AG04449 (cell line): ENCODE measurements at places on chromosomes 7 and 10.

DNA sequence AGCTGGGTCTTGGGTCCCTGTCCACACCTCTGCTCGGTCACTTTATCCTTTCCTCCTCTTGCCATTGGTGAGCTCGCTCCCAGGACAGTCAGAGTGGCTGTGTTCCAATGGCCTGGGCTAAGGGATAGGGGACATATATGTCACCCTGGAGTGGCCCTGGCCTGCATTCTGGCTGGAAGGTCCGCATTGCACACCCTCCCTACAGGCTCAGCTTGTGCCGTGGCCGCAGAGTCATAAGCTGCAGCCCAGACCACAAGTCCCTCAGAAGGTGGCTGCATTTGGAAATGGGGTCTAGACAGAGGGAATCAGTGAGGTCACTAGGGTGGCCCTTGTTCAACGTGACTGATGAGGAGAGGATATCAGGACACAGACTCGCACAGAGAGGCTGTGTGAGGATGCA is 363.8 kb upstream of the SHH start:
- DNase-seq = no peak

GRCh38 chr10:88642963-88643362 is 21.3 kb upstream of the LIPF start:
- DNase-seq = no peak

- no peak for DNase-seq
Observed at GRCh38 chr7:128151635-128152034, 89.4 kb upstream of the LEP start.

GRCh38 chr7:33796538-33796937 is 108.8 kb upstream of the BMPER start:
- no peak for DNase-seq

DNA sequence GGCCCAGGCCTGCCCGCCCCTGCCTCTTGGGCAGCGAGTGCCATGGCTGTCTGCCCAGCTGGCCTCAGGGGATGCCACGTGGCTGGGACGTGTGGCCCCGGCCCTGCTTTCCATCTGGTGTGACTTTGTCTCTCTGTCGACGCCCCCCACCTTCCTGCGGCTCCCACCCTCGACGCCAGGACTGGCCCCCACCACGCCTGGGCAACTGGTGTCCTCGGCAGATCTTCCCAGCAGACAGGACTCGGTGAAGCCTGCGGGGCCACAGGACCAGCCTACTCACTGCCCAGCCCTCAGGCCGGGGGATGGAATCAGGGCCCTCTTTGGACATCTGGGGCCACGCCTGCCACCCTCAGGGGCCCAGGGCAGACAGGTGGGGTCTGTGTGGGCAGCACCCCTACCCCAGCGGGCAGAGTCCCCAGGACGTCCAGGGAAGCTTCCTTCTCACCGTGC is 55.1 kb downstream of the UNCX start:
- DNase-seq = no peak

- DNase-seq = no peak
Observed at GRCh38 chr7:28088901-28089714, 91.5 kb downstream of the JAZF1 start.

GRCh38 chr7:120665068-120665467 is 192.9 kb downstream of the TSPAN12 start:
- DNase-seq = no peak

DNA sequence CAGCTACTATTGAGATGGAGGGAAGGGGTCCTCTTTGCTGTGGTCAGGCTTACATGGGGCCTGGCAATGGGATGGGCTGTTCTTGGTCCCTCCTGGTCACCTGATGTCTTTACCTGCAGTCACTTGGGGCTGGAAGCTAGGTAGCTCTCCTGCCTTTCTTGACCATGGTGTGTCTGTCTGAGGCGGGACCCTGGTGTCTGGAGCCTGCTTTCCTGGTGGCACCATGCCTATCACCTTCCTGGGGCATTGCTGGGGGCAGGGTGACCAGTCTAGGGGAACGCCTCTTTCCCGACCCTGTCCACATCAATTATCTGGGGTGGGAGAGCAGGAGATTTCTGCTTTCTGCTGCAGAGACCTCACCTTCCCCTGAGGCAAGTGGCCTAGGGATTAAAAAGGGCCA is 55.6 kb downstream of the ARHGAP22 start:
- DNase-seq = no peak

- no peak for DNase-seq
Observed at GRCh38 chr7:24706211-24707170, 50.8 kb downstream of the GSDME start.

- no peak for DNase-seq
Observed at GRCh38 chr10:14466257-14466656, 135.5 kb upstream of the FRMD4A start.

- DNase-seq = no peak
Observed at GRCh38 chr10:92149261-92149660, 141.6 kb downstream of the CPEB3 start.

- DNase-seq = no peak
Observed at GRCh38 chr7:3451701-3452100, 150.6 kb downstream of the SDK1 start.

DNA sequence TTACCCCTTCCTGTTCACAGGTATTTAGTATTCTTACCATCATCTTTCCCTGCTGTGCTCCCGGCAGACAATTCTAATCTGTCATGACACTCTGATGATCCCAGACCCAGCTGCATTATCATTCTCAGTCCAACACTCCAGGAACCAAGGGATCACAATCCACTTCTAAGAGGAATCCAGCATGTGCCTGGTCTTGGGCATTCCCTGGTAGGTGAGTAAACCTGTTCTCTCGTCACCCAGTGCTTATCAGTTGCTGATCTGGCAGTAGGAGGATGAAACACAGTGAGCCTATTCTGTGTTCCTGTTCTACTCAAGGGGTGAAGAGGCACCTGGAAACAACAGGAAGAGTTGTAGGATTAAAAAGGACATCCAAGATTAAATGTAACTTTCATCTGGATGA is 1.3 kb upstream of the DMBT1 start:
- DNase-seq = no peak

DNA sequence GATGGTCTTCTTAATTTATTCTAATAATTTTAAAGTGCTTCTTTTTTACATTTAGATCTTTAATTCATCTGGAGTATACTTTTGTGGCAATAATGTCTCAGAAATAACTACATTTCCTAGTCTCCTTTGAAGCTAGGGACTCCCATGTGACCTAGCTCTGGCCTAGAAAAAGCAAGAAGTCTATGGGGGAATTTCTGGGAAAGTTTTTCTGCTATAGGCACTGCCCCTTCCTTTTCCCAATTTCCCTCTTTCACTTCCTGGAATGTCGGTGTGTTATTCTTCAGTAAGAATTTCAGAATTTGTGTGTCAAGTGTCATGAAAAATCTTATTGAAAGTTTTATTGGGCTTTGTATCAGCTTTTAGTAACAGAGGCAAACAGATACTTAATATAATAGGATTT is 94.6 kb upstream of the LRRC4 start:
- no peak for DNase-seq

- DNase-seq = no peak
Observed at GRCh38 chr7:4069268-4070095, 612.6 kb upstream of the FOXK1 start.

DNA sequence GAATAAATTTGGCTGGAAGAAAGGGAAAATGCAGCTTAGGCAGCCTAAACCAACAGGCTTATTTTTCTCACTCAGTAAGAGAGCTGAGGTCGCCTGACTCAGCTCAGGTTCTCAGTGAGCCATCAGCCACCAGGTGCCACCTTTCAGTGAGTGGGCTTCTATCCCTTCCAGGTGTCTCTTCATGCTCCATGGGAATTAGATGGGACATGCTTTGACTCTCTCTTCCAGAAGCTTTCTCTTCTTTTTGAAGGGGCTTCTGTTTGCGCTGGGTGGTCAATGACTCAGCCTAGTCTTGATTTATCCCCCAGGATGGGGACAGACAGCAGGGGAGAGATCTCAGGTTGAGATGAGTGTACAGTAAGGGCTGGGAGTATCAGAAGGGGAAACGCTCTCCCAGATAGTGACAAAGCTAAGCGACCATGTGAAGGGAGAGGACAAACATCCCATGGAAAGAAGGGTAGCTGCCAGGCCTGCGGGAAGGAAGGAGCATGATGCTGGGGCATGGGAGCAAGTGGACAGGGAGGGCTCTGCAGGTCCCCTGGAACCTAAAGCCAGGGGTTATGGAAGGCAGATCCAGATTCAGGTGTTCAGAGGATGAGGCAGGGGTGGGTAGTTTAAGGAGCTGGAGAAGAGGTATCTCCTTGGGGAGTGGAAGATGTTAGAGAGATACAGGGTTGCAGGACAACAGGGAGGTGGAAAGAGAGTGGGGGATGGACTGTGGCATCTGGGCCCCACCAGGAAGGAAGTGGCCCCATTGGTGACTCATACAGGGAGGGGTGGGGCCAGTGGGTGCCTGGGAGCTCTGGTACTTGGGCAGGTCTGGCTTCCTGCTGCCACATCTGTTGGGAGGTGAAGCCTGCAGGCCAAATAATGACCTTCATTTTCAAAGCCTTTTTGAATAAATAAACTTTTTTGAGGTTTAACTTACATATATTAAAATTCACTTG is 32.5 kb downstream of the OGDH start:
- DNase-seq = no peak

DNA sequence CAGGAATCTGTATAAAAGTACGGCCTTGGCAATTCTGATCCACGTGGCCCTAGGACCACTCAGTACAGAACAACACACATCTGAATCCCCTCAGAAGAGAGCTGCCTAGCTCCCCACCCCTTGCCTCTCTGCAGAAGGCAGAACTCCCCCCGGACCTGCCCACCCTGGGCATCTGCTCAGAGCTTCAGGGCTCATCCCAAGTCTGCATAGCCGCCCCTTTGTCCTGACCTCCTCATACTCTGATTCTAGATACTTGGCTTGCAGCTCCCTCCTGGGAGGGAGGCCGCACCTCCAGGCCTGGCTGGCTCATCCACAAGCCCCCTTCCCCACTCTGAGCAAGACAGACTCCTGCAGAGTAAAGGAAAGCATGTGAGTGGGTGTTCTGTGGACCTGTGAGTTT is 49.6 kb downstream of the GRID1 start:
- DNase-seq = no peak

DNA sequence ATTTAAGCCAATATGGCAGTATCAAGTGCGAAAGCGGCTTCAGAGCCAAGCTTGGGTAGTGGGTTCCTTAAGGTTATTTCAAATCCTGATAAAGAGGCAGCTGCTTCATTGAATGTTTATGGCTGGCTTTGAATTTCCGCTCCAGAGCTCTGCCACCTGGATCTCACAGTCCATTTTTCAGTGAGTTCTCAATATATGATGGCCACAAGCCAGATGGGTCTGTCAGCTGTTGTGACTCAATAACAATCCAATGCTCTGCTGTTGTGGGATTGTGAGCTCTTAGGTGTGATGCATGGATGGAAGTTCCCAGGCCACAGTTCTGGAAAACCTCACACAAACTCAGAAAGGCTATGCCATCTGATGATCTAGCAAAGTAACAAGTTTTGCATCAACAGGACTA is 743.8 kb upstream of the LRRN3 start:
- no peak for DNase-seq

DNA sequence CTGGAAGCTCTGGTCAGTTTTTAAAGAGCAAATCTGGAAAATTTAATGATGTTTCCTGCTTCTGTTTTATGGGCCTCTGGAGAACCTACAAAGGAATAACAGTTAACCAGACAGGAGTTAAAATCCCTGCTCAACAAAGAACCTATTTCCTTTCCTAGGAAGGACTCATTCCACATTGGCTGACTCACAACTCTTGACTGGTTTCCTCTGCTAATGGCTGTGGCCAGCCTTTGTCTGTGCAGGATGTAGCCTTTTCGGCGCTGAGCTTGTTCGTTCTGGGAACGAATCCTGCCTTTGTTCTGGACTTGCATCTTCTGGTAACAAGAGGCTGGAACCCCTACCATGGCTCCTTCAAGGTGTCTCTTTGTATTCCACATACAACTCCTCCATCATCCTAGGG is 112.8 kb upstream of the PDCD4 start:
- peak; percentile 9 for DNase-seq

DNA sequence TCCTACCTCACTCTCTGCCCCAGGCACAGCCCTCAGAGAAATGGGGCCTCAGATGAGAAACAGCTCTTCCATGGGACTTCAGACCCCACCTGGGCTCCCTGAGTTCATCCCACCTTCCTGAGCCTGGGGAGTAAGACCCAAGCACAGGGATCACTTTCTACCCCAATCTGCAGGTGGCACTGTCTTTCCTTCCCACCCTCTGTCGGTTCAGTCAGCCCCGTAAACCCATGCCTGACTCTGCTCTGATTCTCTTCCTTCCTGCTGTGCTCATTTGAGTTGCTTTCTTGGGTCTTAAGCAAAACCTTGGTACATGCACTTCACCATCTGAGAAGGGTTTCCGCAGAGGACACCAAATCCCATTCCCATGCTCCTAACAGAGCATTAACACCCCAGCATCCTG is 306.4 kb upstream of the CDC14C start:
- DNase-seq = no peak

DNA sequence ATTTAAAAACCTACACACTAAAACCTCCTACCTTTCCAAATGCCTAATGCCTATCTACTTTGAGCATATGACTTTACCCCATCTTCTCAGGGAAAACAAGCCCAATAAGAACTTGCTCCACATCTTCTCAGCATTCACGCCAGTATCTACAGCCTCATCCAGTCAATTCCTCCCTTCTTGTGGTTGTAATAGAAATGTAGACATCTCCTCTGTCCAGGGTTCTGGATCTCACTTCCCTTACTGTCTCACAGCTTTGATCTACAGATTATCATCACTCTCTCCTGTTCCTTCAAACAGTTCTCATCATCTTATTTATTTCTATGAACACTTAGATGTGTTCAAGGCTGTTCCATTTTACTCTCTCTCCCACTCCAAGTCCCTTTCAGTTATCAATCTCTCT is 70.4 kb upstream of the NOBOX start:
- DNase-seq = no peak

DNA sequence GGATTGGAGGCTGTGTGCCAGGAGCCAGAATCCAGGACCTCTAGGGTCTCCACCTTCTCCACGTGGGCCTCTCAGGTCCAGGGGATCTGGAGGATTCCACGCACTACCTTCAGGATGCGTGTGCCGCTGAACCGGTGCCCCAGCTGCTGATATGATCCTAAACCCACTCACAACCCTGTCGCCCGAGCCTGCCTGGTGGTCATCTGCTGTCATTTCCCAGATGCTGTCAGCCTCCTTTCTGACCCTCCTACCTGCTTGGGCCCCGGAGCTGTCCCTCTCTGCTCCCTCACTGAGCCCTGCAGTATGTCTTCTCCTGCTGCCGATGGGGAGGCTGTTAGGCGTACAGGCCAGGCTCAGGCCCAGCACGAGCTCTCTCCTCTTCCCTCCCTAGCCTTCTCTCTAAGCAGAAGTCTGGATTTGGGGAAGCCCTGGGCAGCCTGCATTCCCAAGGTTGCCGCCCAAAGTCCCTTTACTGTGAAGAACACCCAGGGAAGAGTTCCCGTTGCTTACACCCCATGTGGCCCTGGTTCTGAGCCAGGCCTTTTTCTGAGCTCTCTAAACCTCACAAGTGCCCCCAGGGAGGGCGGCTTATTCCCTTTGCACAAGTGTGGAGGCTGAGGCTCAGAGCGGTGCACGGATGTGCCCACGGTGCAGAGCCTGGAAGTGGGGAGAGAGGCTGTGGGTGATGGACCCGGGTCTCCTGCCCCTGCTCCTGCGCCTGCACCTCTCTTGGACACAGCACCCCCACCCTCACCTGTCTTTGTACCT is 30.8 kb upstream of the ZNF488 start:
- DNase-seq = no peak
